ENCODE measurements at places on chromosomes 6 and 20.

GRCh38 chr20:62679978-62680589 is 28.6 kb upstream of the NTSR1 start:
- no peak for DNase-seq

DNA sequence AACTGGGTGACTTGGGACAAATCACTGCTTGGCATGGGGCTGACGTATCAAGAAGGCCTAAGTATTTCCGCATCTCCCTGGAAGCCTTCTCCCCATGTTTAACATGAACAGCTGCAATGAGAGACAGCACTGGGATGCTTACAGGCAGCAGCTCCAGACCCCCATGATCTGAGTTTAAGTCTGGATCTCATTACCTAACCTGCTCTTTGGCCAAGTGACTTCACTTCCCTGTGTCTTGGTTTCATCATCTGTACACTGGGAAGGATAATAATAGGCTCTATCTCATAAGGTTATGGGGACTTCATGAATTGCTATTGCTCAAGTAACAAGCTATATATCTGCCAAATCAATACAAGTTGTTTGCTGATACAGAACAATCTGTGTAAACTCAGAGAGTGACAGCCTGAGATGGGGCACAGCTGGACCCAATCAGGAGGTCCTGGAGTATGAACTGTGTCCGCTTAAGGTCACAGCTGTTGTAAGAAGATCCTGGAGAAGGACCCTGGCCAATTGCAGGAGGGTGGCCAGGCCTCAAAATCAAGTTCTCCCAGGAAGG is 56.0 kb downstream of the TGM2 start:
- peak; percentile 8 for DNase-seq

DNA sequence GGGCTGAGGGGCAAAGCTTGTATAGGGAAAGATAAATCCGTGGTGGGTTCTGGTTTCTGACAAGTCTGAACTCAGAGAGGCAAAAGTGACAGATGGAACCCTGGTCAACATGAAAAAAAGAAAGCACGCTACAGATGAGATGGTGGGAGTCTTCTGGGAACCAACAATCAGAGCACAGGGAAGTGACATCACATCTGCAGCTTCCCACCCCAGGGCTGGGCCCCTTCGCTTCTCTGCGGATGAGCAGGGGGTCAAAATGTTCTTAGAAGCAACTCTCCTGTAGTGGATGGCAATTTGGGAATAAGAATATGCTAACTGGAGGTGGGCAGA is 129.2 kb upstream of the AKAP12 start:
- DNase-seq, result no peak

GRCh38 chr6:162249907-162250642 is 477.5 kb downstream of the PRKN start:
- DNase-seq, result no peak

DNA sequence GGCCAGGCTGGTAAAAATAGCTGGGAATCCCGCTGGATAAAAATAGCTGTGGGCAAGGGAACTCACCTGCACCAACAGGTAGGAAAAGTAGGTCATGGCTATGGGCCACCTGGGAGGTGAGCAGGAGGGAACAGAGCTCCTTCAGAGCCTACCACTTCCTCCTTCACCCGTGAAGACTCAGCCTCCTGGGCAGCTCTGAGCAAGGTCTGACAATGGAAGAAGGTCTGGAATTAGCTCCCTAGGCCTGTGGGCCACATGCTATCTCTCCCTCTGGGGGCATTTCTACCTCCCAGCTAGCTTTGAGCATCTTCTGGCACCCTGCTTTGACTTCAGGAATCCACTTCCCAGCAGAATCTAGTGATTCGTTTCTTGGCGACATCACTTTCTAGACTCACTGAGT is 153.9 kb downstream of the MRPL14 start:
- no peak for DNase-seq

GRCh38 chr6:37566950-37567349 is 67.3 kb upstream of the CCDC167 start:
- DNase-seq, result no peak

DNA sequence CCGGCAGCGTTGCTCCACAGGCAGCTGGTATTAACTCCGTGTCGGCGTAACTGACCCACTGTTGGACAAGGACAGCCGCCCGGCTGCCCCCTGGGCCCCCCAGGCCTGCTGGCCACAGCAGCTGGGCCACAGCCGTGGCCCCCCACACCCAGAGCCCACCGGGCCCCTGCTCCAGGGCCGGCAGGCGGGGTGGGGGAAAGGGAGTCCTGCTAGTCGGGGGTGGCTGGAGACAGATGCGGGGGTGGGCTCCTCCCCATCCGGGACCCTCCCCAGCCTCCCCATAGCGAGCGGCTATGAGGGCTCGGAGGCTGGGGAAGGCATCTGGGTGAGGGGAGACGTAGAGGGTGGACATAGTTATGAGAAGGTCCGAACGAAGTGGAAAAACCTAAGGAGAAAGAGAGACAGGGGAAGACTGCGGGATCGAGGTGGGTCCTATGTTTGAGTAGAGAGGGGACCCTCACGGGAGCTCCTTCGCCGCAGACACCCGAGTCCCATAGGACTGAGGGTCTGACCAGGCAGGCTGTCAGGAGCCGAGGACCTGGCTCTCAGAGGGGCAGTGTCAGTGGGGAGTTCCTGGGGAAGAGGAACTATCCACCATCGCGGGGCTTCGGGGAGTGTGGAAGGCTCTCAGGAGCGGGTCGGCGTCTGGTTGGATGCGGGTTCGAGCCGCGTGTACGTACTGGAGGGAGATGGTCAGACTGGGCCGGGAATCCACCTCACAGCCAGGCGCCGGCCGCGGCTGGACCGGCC is 511 bp downstream of the VARS1 start:
- DNase-seq, result no peak
